ENCODE measurements at places on chromosomes 13 and 19. TPM values are rescaled to one million over a fixed set of nuclear protein-coding genes. Genes with fewer than 3 reads are reported as not detected.

FRY gene
- total RNA-seq = 6.4 TPM

ADGRE1 gene
- total RNA-seq = not detected

KIR2DL3 gene
- not detected for total RNA-seq

RAB3A gene
- 0.60 TPM for total RNA-seq

PEX11G gene
- 6.2 TPM for total RNA-seq

GRCh38 chr19:8204961-8205360, 4.2 kb upstream of the CERS4 start:
- no peaks in the 10 kb centered on the region for H3K36me3 ChIP-seq
- H3K4me1 ChIP-seq = peaks cover 12% of the 10 kb centered on the region
- no peak overlapping the region for H3K4me3 ChIP-seq
- no peak overlapping the region for H3K27ac ChIP-seq
- H3K27me3 ChIP-seq = no peaks in the 10 kb centered on the region

DNA sequence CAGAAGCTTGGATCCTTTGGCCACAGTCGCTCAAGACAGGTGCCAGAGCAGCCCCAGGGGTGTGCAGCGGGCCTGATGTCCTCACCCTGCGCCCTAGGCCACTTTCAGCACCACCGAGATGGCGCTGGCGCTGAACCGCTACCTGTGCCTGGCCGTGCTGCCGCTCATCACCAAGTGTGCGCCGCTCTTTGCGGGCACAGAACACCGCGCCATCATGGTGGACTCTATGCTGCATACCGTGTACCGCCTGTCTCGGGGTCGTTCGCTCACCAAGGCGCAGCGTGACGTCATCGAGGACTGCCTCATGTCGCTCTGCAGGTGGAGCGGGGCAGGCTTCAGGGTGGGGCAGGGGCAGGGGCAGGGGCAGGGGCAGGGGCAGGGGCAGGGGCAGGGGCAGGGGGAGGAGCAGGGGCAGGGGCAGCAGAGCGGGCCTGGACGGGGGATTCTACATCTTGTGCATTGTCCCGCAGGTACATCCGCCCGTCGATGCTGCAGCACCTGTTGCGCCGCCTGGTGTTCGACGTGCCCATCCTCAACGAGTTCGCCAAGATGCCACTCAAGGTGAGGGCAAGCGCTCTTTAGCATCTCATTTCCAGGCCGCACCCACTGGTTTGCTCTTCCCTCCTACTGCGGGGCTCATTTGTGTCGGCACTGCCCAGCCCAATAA, 69.1 kb downstream of the RYR1 start:
- no peak overlapping the region for H3K27ac ChIP-seq
- H3K36me3 ChIP-seq = no peaks in the 10 kb centered on the region
- H3K27me3 ChIP-seq = no peaks in the 10 kb centered on the region
- no peak overlapping the region for H3K4me3 ChIP-seq

- H3K36me3 ChIP-seq = no peaks in the 10 kb centered on the region
- no peak for DNase-seq
- H3K27me3 ChIP-seq = no peaks in the 10 kb centered on the region
- no peak overlapping the region for H3K4me3 ChIP-seq
- H3K4me1 ChIP-seq = no peaks in the 10 kb centered on the region
- no peak overlapping the region for H3K27ac ChIP-seq
Observed at GRCh38 chr13:112962396-112962795, 6.6 kb upstream of the MCF2L start.

DNA sequence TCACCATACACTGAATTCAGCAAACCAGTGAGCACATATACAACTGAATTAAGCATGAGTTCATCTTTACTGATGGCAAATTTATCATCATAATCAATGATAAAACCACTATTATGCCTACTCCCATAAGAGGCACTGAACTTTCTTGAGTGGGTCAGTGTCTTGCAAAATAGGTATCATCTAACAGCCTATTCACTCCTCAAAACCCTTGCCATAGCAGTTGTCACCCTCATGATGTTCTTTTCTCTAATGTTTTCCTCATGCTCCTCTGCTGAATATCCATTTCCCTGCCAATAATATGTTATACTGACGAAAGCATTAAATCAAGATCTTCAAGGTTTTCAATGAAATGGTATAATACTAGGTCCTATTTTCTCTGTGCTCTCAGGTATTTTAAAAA, 5.6 kb downstream of the ARGLU1 start:
- H3K4me1 ChIP-seq = peaks cover 39% of the 10 kb centered on the region
- no peaks in the 10 kb centered on the region for H3K27me3 ChIP-seq
- no peak overlapping the region for H3K4me3 ChIP-seq
- no peak overlapping the region for H3K27ac ChIP-seq
- DNase-seq = no peak

DNA sequence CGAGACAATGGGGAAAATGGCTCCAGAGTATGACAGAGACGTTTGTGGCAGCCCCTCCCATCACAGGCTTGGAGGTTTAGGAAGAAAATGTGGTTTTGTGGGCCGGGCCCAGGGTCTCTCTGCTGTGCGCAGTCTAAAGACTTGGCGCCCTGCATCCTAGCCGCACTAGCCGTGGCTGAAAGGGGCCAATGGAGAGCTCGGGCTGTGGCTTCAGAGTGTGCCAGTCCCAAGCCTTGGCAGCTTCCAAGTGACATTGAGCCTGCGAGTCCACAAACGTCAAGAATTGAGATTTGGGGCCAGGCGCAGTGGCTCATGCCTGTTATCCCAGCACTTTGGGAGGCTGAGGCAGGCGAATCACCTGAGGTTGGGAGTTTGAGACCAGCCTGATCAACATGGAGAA, 513.1 kb downstream of the PCDH17 start:
- DNase-seq = no peak
- H3K27ac ChIP-seq = no peak overlapping the region
- no peaks in the 10 kb centered on the region for H3K36me3 ChIP-seq
- no peak overlapping the region for H3K4me3 ChIP-seq

GRCh38 chr19:16654627-16655026, 5.3 kb downstream of the SMIM7 start:
- H3K27me3 ChIP-seq = no peaks in the 10 kb centered on the region
- H3K4me1 ChIP-seq = peaks cover 10% of the 10 kb centered on the region
- H3K27ac ChIP-seq = no peak overlapping the region

- H3K36me3 ChIP-seq = no peaks in the 10 kb centered on the region
- H3K4me1 ChIP-seq = no peaks in the 10 kb centered on the region
- no peaks in the 10 kb centered on the region for H3K27me3 ChIP-seq
- no peak for DNase-seq
- no peak overlapping the region for H3K27ac ChIP-seq
Observed at GRCh38 chr13:100803091-100803490, 128.5 kb upstream of the TMTC4 start.

- H3K4me1 ChIP-seq = peaks cover 4% of the 10 kb centered on the region
- H3K4me3 ChIP-seq = no peak overlapping the region
- no peaks in the 10 kb centered on the region for H3K36me3 ChIP-seq
- DNase-seq = peak; percentile 52
- H3K27me3 ChIP-seq = no peaks in the 10 kb centered on the region
- H3K27ac ChIP-seq = peak overlapping the region; percentile 2
Observed at GRCh38 chr19:2923510-2923909, 21.3 kb downstream of the ZNF77 start.

DNA sequence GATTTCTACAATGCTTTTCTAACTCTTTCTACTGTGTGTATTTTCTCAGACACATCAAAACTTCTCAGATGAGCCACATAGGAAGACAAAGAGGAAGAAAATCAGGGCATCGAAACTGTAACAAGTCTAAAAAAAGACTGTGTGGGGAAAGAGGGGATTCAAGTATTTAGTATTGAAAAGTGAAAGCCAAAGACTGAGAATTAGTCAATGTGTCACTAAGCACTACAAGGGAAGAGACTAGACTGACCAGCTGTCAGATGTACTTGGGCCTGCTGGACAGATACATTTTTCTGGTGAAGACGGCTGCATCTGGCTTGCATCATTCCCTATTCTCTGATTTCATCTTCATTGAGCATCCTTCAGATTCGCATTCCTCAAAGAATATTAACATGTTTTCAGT, 25.4 kb downstream of the COMMD6 start:
- no peaks in the 10 kb centered on the region for H3K27me3 ChIP-seq
- H3K4me1 ChIP-seq = no peaks in the 10 kb centered on the region
- H3K27ac ChIP-seq = no peak overlapping the region
- H3K4me3 ChIP-seq = no peak overlapping the region

GRCh38 chr13:110301606-110302553, 5.1 kb downstream of the COL4A1 start:
- no peaks in the 10 kb centered on the region for H3K36me3 ChIP-seq
- peaks cover 25% of the 10 kb centered on the region for H3K4me1 ChIP-seq
- peak; percentile 58 for DNase-seq
- no peak overlapping the region for H3K4me3 ChIP-seq
- no peaks in the 10 kb centered on the region for H3K27me3 ChIP-seq

- no peaks in the 10 kb centered on the region for H3K27me3 ChIP-seq
- DNase-seq = no peak
- H3K4me1 ChIP-seq = no peaks in the 10 kb centered on the region
Observed at GRCh38 chr13:101493541-101493940, 41.1 kb downstream of the ITGBL1 start.

DNA sequence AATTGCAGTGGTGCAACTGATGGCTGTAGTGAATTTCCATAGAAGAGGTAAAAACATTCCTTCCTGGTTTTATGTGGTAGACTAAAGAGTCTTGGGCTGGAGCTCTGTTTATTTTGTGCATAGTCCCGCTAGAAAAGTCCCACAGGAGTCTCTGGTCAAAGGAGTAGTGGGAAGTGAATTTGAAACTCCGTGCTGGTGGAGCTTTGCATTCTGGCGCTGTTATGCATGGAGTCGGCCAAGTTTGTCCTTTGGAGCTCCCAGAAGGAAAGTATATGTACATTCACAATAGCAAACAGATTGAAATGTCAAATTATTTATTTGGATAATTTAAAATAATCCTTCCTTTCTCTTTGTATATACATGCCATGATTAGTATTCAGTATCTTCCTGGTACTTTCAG, 296.5 kb downstream of the LMO7 start:
- H3K4me3 ChIP-seq = no peak overlapping the region
- H3K36me3 ChIP-seq = no peaks in the 10 kb centered on the region
- no peaks in the 10 kb centered on the region for H3K4me1 ChIP-seq
- no peak overlapping the region for H3K27ac ChIP-seq

- no peaks in the 10 kb centered on the region for H3K27me3 ChIP-seq
- H3K4me3 ChIP-seq = no peak overlapping the region
- H3K4me1 ChIP-seq = no peaks in the 10 kb centered on the region
- no peaks in the 10 kb centered on the region for H3K36me3 ChIP-seq
- H3K27ac ChIP-seq = no peak overlapping the region
- DNase-seq = no peak
Observed at GRCh38 chr19:7006135-7006704, 15.0 kb downstream of the MBD3L2B start.

Measured in hepatocyte (in vitro differentiated cells).